Activated naive CD8-positive, alpha-beta T cell treated with anti-CD3 and anti-CD28 coated beads for 36 hours (primary cell): ENCODE measurements at places on chromosomes 7 and 10.

DNA sequence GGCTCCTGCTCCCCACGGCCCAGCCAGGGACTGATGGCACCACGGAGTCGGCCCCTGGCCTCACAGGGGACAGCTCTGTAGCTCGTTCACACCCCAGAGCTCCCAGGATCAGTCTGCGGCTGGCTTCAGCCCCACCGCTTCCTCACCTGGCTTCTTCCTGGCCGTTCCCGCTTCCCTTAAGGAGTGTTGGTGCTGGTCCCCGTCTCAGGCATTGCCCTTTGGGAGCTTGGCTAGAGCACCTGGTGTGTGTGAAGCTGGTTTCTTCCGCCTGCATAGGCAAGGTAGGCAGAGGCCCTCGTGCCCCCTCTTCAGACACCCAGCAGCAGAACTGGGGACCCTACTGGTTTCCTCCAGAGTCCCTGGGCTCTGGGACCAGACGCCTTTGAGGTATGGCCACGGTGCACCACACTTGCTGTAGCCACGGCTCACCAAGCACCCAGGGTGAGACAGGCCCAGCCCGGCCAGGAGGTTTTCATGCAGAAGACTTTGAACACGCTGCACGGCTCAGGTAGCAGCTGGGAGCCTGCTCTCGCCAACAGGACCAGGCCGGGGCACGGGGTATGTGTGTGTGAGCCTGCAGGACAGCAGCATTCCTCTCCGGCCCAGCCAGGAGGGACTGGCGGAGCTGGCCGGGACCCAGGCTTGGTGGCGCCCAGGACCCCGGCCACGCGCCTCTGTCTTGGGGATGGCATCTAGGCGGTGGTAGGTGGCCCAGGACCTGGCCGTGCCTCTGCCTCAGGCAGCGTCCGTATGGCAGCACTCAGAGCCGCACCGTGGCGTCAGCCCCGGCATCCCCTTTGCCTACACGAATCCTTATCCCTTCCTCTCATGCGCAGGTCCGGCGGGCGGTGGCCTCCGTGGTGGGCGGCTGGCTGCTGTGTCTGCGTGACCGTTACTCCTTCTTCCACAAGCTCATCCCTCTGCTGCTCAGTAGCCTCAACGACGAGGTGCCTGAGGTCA is 13.2 kb upstream of the PRKAR1B start:
- no peak for DNase-seq

GRCh38 chr10:93160140-93160539 is 86.4 kb downstream of the CYP26A1 start:
- no peak for DNase-seq

DNA sequence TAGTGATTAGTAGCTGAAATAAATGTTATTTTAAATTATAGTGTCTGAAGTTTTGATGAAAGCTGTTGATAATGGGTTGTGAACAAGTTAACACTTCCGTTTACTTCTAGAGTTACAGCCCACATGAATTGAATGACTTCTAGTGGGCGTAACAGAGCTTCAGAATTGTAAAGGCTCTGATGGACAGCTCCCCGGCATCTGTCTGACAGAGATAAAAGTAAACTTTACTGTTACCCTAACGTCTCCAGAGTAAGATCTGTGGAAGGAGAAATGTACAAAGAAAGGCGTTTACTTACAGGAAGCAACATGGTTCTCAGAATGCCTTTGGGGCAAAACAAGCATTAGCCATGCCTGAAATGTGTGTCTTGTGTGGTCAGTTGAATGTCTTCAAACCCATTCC is 124.4 kb downstream of the ADARB2 start:
- DNase-seq, result no peak

DNA sequence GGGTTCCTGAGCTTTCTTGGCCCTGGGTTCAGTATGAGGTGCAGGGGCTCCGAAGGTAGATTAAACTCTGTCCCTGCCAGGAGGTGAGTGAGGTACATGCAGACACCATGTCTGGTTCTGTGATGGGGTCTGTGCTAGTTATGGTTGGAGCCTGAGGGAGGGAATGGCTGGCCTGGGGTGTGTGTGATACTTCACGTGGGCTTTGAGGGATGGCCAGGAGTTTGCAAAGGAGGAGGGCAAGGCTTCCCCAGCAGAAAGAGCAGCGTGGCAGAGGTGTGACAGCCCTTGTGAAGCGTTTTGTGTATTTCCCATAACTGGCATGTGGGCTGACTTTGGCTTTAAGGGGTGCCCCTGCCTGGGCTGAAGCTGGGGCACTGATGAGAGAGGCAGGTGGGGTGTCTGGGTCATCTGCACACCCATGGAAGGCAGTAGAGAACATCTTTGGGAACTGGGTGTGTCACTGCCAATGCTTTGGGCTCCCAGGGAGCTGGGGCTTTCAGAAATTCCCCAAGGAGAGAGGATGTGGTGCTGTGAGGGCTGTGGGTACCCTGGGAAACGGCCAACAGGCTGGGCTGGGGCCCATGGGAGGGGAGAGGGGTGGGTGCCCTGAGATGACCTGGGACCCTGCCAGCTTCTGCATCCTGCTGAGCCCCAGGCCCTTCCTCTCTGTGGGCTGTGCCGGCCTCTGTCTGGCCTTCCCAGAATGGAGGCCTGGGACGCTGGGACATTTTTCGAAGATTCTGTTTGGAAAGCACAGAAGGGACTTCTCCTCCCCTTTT is 4.6 kb downstream of the PALD1 start:
- no peak for DNase-seq

GRCh38 chr7:5422396-5423305 is 983 bp downstream of the TNRC18 start:
- no peak for DNase-seq

- DNase-seq, result no peak
Measured at GRCh38 chr10:45461034-45461433, 87.0 kb downstream of the ALOX5 start.
